Urothelium cell line (cell line): ENCODE measurements at places on chromosomes 1 and 21.

GRCh38 chr1:194485432-194485831, 1299.0 kb upstream of the B3GALT2 start:
- DNase-seq: no peak

- no peak for DNase-seq
Observed at GRCh38 chr1:154735061-154735803, 127.2 kb upstream of the ADAR start.

DNA sequence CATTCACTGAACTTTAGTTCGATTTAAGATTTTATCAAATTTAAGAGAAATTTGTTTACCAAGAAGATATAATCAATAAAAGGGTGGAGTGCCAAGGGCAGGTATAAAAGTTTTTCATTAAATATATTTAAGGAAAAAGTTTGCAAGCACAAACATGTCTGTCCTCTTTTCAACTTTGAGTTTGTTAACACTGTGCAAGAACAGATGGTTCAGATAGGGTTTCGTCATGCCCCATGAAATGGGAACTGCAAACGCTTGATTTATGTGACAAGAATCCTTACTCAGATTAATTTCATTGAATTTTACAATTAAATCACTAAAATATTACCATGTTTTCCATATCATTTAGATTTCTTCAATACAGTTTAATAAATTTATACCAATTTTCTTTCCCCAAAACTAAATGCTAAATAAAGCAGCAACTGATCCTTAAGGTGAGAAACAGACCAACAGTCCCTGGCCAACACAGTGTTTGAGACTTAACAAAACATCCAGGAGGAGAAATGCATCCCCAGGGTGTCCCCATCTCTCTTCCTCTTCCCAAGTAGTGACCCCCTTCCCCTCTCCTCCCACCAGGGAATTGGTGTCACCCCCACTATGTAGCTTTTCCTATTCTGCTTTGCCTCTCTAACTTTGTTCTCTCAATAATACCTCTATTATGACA, 292.9 kb downstream of the LTN1 start:
- no peak for DNase-seq

DNA sequence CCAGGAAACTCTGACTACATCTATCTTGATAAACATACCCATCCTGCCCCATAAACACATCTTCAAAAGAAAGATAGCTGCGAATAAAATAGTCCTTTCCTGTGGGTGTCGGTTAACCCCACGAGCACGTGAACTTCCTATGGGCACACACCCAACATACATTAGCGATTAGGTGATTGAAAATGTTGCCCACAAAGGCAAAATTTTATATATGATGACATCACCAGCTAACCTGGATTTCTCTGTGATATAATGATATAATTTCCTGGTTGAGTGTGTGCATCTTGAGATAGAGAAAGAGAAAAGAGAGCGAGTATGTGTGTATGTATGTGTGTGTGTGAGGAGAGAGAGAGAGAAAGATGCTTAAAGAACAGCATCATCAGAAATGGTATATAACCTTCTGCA, 296.1 kb downstream of the PTPRC start:
- no peak for DNase-seq

GRCh38 chr1:117121589-117122329, at the start of gene TRIM45:
TRIM45 (minus strand) TSS chr1:117121749; CDS start chr1:117121201, 548 bp downstream.
- peak; percentile 96 for DNase-seq

GRCh38 chr1:235648954-235649367, 623 bp downstream of the GNG4 start:
- no peak for DNase-seq

GRCh38 chr1:17494114-17494729, 45.3 kb upstream of the ARHGEF10L start:
- DNase-seq: peak; percentile 80

GRCh38 chr21:28247454-28248020, 745.1 kb downstream of the LTN1 start:
- DNase-seq: no peak

GRCh38 chr1:23343221-23344110, 618 bp downstream of the HNRNPR start:
- DNase-seq: peak; percentile 42

DNA sequence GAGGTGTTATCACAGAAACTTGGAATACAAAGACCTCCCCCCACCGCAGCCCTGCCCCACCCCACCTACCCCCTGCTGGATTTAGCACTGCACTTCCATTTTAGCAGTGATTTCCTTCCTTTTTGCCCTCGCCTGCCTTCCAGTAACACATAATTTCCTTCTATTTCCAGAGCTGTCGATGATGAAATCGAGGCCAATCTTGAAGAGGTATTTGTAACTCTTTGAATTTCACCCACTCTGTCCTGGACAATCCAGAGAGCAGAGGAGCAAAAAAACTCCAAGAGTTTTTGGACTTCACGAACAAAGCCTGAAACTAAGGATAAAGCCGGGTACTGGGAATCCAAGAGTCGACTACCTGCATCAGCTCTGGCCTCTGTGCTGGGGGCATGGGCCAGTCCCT, 49.1 kb downstream of the CAPN2 start:
- DNase-seq: no peak

DNA sequence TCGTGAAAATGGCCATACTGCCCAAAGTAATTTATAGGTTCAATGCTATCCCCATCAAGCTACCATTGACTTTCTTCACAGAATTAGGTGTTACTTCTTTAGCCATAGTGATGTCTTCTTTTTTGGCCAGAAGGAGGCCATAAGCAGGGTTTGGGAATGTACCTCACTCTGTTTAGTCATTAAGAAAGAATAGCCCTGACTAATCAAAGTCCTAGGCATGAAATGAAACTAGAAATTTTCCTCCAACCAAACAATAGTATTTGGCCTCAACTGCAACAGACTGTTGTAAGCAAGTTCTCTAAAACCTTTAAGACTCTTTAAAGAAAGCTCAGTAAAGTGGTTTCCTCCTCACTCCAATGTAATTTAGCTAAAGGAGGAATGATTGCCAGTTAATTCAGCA, 163.9 kb downstream of the AKT3 start:
- no peak for DNase-seq

DNA sequence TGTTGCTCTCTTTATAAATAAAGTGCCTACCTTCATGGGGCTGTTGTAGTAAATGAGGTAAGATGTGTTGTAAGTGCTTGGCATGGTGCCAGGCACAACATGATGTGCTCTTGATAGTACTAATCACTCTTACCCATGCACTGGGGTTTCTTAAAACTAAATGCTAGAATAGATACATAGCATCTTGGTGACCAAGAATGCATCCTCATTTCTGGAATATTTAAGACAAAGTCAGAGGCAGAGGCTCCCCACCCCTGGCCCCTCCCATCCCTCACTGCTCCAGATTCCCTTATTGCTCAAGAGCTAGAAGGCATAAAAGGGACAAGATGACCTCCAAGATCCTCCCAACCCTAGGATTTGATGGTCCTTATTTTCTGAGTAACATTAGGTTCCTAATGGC, 61.3 kb downstream of the GLUL start:
- no peak for DNase-seq

DNA sequence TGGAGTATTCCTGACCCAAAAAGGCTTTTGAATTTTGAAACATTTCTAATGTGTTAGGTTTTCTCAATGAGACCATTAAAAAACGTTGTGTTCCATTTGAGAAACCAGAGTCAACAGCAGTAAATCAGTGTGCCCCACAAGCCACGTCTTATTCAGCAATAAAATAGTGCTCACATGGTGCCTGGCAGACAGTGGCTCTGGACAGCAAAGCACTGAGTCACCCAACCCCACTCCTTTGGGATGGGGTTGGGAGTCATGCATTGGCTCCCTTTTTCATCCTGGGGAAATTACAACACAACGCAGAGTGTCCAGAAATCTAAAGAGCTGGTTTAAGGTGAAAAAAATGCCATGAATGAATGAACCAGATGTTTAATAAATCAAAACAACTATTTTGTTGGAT, 46.5 kb downstream of the KCNJ15 start:
- DNase-seq: peak; percentile 25

GRCh38 chr1:94247138-94248094, 10.0 kb upstream of the ARHGAP29 start:
- DNase-seq: peak; percentile 85

- DNase-seq: no peak
Observed at GRCh38 chr1:178536329-178536728, 23.4 kb downstream of the TEX35 start.

DNA sequence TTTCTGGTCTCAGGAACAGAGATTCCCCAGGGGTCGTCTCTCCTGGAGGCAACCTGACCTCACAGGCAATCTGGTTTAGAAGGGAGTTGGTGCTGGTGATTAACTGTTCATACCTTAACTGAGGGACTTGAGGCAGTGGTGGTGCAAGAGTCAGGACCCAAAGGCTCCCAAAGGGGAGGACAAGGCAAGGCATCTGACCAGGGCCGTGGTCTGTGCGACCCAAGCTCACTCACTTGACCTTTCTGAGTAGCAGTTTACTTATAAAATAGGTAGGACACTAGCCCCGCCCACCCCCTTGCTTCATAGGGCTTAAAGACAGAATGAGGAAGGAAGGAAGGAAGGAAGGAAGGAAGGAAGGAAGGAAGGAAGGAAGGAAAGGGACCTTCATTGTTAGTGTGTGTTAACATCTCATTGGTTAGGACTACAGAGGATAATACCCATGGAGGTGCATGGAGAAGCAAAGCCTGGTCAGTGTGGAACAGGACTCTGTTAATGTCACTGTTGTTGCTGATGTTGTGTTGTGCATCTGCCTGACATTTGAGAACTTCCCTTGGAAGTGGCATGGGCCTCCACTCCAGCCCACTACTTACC, 4.6 kb upstream of the KCNA2 start:
- DNase-seq: no peak

DNA sequence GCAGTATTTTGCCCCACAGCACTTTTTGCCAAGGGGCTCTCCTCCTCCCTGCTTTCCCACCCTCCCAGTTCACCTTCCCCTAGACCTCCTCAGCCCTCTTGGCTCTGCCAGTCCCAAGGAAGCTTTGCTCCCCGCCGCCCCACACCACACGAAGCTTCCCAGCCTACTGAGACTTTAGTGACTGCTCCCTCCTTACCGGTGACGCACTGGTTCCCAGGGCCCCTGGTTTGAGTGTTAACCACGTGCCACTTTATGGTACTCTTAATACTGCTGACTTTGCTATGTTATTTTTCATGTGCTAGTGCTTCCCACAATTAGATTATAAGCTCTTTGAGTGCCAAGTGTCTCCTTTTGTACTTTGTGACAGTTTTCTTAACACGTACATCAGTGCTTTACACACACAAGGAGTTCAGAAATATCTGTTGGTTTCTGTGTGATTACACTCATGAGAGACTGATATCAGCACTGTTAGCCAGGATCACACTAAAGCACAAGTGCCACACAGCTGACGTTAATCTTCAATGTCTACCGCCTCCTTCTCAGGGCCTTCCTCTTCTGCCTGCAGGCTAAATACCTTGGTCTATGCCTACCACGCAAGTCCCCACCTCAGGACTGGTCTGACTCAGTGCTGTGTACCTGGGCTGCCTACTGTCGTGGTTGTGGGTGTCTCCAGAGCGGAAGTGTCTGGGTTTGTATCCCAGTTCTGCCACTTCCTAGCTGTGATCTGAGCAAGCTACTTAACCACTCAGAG, 61.0 kb downstream of the DNTTIP2 start:
- DNase-seq: no peak

GRCh38 chr1:25487628-25488027, 55.8 kb upstream of the LDLRAP1 start:
- DNase-seq: no peak

- no peak for DNase-seq
Observed at GRCh38 chr1:22886211-22886610, 86.5 kb downstream of the LACTBL1 start.

DNA sequence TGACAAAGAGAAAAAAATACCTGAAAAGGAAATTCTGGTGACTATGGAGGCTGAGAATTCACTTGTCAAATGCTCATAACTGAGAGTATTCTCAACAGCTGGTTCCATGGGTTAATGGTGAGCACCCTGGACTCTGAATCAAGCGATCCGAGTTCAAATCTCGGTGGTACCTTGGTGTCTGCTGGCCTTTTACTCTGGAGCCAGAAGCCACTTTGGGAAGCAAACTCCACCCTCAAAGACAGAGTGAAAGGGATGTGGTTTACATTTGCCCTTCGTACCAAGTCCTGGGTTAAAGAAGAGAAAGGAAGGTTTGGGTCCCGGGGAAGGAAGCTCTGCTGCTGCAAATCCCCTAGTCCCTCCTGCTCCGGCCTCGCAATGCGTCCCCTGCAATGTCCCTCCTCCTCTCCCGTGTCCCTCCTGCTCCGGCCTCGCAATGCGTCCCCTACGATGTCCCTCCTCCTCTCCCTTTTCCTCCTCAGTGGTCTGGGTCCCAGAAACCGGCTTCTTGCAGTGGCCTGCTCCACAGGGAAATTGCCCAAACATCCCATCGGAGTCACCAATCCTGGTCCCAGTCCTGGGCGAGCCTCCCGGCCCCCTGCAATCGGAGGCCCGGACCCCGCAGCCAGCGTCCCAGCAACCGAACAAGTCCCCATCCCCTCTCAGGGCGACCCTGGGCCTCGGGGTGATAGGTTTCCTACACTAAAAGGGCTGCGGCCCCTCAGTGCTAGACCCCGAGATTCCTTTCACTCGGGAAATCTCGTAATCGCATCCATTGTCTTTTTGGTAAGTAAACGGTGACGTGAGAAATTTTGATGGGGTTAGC, 129.4 kb downstream of the PPIAL4G start:
- no peak for DNase-seq

GRCh38 chr1:118185084-118185832, at the start of gene SPAG17:
SPAG17 (minus strand) TSS chr1:118185228; CDS start chr1:118185157, 71 bp downstream.
- peak; percentile 78 for DNase-seq

DNA sequence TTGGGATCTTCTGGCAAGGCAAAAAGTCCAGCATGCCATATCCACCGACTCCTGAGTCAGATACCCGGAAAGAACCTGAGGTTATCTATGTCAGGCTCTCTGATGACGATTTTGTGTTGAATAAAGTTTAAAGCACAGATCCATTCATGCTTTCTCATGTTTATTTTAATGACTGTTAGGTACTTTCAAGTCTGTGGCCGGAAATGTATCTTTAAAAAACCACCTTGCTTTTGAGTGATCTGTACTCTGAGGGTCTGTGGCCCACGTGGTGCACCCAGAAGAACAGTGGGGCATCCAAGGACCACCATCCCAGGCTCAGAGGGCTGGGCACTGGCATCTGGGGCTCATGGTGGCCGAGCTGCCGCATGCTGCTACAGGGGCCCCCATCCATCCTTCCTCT, 30.1 kb upstream of the VASH2 start:
- no peak for DNase-seq

DNA sequence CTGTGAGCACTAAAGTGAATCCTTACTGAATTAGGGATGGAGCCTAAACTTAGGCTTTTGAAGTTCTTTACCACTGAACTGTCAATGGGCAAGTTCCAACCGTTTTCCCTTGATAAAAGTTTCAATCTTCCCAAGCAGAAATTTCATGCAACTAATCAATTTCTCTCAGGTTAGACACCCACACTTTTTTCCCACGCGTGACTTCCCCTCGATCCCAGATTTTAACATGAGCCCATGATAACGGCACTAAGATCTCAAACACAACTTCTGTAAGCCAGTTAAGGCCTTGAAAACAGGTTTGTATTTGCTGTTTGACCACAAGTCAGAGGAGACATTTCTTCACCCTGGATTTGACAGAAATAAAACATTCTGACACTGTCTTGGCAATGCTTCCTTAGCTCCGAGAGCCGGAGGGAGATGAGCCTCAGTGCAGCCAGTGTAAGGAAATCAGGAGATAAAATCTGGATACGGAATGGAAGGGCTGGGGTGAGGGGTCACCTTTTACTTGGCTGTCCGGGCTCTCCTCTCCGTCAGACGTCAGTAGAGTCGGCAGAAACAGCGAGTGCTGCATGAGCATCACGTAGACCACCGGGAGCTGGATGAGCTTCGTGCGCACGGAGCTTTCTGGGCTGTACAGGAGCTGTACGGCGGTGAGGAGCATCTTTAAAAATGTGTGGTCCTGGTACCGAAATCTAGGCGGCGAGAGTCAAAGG, 39.7 kb downstream of the MRAP start:
- no peak for DNase-seq
